ENCODE measurements at places on chromosomes 13 and 19. TPM values are rescaled to one million over a fixed set of nuclear protein-coding genes. Genes with fewer than 3 reads are reported as not detected.

ZNF135 gene
- total RNA-seq: 4.1 TPM

KLK12 gene
- total RNA-seq: not detected

CEACAM21 gene
- 16.3 TPM for total RNA-seq

STOML3 gene
- not detected for total RNA-seq

IL4I1 gene
- 1.8 TPM for total RNA-seq

SH2D3A gene
- 26.0 TPM for total RNA-seq

OR4F17 gene
- total RNA-seq: not detected

PRR36 gene
- total RNA-seq: 2.6 TPM

MEF2B gene
- total RNA-seq: 1.4 TPM

CBY2 gene
- not detected for total RNA-seq

CGB8 gene
- total RNA-seq: not detected

GGN gene
- total RNA-seq: not detected

DNA sequence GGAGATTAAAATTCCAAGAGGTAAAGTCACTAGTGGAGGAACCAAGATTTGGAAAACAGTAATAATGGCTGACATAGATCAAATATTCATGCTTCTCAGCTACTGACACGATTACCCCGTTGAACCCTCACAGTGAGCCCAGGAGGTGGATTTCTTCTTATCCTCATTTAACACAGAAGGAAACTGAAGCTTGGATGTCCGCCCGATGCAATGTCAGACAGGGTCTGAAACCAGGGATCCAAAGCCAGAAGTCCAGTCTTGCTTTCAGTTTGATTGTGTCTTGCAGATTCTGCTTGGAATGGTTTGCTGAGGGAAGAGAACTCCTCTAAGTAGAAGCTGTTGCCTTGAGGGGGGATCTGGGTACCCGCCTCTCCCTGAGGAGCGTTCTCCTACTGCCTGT lies 404.7 kb downstream of the KCNRG start:
- no peak for DNase-seq

GRCh38 chr19:23867895-23868294 lies 46.8 kb upstream of the ZNF726 start:
- no peak for DNase-seq

- no peak for DNase-seq
Observed at GRCh38 chr19:52533901-52534300, 6.4 kb downstream of the ZNF808 start.

DNA sequence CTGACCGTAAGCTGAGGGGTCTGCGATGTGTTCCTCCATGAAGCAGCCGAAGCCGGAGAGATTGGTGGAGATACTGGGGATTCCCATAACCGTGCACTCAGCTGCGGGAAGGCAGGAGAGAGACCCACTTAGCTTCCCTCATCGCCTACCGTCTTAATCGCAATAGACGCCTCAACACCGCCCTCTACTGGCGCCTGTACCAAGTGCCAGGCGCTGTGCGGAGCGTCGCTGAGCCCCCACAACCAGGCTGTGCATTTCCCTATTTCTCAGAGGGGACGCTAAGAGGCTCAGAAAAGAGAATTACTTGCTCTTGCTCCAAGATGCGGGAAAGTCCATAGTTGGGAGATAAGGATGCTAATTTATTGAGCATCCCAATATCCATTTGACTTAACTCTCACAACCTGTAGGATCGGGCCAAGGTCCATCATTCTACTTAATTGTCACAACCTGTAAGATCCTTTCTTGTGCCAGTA lies 5.8 kb downstream of the FTL start:
- peak; percentile 92 for DNase-seq

GRCh38 chr13:47869776-47870175 lies 131.3 kb downstream of the SUCLA2 start:
- DNase-seq: no peak

DNA sequence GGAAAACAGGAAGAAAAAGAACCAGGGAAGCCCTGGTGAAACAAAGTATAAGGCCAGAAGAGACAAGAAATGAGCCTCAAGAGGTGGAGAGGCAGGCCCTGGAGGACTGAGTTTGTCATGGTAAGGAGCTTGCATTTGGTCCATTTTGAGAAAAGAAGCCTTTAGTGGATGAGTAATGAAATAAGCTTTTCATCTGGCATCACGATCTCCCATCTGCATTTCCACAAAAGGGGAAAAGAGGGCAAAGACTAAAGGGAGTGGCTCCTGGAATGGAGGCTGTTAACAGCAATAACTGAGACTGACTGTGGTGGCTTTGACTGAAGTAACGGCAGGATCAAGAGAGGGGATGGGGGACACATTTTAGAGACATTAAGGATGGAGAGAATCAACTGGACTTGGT lies 148.8 kb upstream of the NBEA start:
- DNase-seq: no peak

DNA sequence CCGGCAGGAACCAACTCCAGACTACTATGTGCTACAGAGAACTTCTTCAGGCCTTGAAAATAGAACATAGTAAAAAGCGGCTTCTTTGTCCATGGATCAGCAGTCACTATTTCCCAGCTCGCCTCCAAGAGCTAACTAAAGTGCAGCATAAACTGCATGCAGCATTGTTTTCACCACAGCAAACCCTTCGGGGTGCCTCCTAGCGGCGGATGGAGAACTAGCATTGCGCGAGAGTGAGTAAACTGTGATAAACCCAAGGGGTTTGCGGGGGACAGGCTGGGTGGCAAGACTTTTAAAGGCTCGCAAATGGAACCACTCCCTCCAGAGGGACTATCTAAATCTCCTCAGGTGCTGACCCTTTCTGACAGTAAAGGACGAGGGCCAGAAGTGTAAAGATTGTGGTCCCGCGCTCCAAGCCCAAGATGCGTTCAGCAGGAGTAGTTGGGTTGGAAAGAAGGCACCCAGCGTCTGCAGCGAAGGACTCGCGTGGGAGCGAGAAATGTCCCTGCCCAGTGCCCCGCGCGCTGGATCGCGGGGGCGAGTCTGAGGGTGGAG lies 21.5 kb upstream of the SGCG start:
- DNase-seq: peak; percentile 66

DNA sequence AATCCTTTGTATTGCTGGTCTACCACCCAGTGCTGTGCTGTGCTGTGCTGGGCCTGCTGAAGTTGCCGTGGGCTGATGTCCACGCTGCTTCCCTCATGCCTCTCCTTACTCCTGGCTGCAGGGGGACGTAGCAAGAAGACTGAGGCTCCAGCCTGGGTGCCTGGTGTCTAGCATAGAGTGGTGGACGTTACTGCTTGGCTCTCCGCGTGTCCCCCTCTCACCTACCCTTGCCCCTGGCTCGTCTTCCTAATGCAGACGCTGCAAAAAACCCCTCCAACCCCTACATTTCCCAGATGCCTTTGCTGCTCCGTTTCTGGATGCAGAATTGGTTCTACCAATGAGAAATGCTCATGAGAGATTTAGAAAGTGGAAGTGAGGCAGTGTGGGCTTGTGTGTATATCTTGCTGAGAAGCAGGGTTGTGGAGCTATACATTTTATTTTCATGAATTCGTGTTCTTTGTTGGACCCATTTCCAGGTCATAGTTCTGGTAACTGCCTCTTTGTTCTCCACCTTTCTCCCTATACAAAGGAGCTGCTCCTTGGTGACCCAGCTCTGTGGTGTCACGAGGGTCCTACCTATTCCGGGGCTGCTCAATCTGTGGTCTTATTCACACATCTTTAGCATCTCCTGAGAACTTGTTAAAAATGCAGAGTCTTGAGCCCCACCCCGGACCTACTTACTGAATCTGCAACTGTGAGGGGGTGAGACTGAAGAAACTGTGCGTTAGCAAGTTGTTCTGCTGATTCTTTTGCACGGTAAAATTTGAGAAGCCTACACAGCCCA lies 7.9 kb upstream of the DENND1C start:
- DNase-seq: no peak

GRCh38 chr19:33510462-33511194 lies 11.0 kb downstream of the PEPD start:
- no peak for DNase-seq

DNA sequence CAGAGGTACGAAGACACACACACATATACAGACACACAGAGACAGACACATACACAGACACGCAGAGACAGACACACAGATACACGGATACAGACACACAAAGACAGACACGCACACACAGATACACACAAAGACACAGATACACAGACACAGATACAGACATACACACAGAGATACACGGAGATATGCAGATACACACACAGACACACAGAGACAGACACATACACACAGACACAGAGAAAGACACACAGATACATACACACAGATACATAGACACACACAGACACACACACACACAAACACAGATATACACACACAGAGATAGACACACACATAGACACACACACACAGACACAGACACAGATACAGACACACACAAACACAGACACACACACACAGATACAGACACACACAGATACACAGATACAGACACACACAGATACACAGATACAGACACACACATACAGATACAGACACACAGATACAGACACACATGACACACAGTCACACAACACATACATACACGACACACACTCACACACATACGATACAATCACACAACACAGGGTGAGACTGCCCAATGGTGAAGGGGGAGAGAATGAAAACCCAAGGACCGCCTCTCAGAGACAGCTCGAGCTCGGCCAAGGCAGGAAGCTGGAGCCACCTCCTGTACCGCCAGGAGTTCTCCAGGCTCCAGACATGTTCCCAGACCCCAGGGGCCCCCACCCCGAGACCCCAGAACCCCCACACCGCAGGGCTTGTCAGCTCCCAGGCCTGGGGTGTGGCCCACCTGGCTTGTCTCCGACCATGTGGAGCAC lies 8.8 kb upstream of the CCER2 start:
- no peak for DNase-seq

- DNase-seq: no peak
Observed at GRCh38 chr19:46256855-46257254, 27.3 kb downstream of the IGFL1 start.

DNA sequence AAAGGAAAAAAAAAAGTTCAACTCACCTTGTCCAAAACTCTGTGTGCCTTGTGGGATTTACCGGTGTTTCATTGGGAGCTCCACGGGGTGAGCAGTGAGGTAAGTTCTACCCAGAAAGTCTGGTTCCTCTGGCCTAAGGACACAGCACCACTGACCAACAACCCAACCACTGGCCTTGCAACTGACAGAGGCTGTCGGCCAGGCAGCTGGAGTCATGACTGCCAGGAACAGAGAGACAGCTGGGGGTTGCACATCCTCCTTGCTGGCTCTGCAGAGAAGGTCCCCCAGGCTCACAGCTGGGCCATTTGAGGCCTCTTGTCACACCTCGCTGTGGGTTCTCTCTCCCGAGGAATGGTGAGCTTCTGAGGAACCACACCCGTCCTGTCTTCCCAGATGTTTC lies 59.5 kb downstream of the ANKRD10 start:
- no peak for DNase-seq

DNA sequence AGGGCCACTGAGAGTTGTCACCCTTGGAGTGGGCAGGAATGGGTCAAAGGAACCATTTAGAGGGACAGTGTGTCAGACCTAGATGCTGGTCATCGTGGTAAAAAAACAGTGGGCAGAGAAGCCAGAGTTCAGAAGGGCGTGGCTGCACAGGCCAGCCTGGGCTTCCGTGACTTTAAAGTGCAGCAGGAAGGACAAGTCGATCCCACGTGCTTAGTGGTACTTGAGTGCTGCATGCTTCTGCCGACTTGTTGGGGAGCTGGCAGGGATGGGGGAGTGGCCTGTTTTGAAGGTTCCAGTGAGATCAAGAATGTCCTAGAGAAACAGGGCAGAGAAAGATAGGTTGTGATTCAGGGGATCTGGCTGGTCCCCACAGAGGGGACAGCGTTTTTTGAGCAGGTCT lies 17.0 kb downstream of the LYL1 start:
- DNase-seq: peak; percentile 78

GRCh38 chr19:35868172-35868822 lies at the start of gene APLP1:
Gene APLP1 (plus strand): TSS chr19:35868574. CDS start chr19:35868637, 63 bp downstream.
- DNase-seq: peak; percentile 86

DNA sequence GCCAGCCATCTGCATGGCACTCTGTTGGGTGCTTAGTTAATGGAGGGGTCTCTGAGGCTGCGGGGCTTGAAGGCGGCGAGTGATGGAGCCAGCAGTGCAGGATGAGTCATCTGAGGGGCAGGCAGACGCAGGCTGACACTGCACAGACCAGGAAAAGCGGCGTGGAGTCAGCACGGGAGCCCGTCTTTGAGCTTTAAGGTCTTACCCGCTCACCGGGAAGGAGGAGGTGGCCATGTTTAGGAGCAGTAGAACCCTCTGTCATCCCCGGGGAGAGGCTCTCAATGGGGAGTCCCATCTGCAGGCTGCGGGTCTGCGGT lies 13.1 kb downstream of the NAXD start:
- DNase-seq: no peak

- no peak for DNase-seq
Observed at GRCh38 chr13:97621631-97622030, 187.7 kb downstream of the RAP2A start.

GRCh38 chr19:34475026-34475974 lies 6.3 kb upstream of the WTIP start:
- no peak for DNase-seq

DNA sequence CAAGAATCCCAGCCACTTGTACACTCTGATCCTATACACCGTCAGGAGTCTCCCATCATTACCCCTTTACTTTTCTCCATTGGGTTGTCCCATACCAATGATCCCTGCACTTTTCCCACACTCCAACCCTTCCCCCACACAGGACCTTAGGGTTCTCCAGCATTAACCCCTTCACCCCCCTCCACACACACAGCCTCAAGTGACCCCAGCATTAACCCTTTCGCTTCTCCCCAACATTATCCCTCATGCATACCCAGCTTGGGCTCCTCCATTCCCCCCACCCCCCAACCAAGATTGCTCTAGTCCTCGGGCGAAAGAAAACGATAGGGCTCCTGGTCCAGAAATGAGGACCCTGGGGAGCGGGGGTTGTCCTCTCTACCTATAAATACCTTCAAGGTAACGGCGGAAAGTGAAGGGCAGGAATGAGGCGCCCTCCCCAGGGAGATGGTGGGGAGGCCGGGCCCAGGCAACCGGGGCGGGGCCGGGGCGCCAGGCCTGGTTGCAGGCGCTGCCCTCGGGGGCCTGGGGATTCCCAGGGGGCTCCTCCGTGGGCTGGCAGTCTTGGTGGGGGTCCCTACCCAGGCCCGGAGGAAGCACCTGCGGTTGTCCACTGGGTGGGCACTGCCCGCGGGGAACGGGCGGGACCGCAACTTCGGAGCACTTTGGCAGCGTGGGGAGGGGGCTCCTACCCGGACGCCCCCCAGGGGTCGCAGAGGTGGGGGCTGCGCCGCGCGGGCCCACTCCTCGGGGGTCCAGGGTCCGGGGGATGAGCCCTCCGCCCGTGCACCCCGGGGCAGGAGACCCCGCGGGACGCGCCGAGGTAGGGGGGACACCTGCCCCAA lies 757 bp downstream of the WIZ start:
- DNase-seq: no peak

GRCh38 chr13:100634696-100635095 lies 39.9 kb downstream of the TMTC4 start:
- DNase-seq: no peak

- DNase-seq: no peak
Observed at GRCh38 chr13:44230071-44230470, 143.6 kb upstream of the SERP2 start.

DNA sequence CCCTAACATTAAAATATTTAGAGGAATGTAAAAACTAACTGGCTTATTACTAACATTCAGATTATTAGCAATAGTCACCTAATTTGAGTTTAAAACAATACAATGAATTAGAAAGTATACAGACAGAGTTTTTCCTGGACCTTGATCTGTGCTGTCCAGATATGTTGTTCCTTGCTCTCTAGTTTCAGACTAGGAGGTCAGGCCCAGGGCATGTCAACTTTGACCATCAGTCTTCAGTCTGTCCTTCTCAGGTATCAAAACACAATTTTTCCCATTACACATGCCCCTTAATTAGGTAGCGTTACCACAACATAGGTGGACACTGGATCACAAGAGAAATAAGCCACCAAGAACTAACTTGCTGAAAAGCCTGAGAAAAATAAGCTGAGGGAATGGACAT lies 197.0 kb downstream of the MAB21L1 start:
- DNase-seq: no peak
